Epithelial cell of proximal tubule (primary cell): ENCODE measurements at places on chromosomes 11 and 22. TPM values are rescaled to one million over a fixed set of nuclear protein-coding genes. Genes with fewer than 3 reads are reported as not detected.

GRCh38 chr11:28284196-28284595 is 176.0 kb downstream of the METTL15 start:
- no peak for DNase-seq

DNA sequence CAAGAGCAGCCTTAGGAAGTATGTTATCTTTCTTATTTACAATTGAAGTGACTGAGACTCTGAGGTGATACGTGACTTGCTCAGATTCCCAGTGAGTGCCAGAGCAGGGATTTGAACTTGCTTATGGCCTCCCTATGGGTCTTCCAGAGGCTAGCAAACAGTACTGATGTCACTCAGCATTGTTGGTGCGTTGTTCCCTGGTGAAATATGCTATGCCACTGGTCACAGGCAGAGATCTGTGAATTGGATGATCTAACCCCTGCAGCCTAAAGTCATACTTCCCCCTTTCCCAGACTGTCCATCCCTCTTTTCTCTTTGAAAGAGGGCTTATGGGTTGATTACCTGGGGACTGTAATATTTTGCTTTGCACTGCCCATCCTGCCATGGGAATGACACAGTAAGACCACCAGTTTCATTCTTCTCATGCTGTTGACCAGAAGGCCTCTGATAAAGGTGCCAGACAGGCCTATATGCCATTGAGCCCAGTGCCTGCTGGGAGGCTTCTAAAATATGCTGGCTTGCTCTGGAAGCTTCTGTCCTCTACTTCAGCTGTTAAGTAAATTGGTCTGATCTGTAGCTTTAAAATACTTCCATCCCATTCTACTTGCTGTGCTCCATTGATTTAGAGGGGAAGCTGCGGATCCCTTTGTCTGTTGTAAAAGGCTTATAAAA is 152.2 kb upstream of the E2F8 start:
- no peak for DNase-seq

SHANK2 gene
- 9.5 and 10.9 TPM in 2 replicates for total RNA-seq

- no peak for DNase-seq
Observed at GRCh38 chr11:78902771-78903507, 328.3 kb upstream of the NARS2 start.

DNA sequence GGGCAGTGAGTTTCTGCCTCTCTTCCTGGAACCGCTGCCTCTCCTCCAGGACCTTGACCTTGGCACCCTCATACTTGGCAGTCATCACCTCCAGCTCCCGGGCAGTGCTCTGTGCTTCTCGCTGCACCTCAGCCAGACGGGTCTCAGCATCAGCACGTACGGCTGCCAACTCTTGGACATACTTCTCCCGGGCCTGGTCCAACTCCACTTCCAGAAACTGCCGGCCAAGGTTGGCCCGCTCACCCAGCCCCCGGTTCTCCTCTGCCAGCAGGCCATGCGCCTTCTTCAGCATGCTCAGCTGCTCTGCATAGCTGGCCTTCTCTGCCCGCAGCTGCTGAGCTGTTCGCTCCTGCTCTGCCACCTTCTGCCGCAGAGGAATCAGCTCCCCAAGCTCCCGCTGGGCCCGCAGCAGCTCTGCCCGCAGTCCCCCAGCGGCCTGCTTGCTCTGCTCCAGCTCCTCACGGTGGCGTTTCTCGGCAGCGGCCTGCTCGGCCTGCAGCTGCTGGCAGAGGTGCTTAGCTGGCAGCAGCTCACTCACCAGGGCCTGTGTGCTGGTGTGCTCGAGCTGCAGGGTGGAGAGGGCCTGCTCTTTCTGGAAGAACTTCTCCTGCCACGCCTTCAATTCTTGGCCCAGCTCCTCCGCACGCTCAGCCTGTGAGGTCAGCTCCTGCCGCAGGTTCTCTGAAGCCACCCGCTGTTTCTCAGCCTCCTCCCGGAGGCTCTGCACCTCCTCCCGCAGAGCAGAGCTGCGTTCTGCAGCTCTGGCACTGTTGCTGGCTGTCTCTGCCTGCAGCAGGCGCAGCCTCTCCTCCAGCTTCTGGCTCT is 14.4 kb downstream of the IL18BP start:
- DNase-seq: no peak

MYEOV gene
- 8.6 and 14.9 TPM in 2 replicates for total RNA-seq

SSTR3 gene
- total RNA-seq: not detected in 2 replicates

NCF4 gene
- total RNA-seq: not detected in 2 replicates

GRCh38 chr22:37126383-37126782 is 16.9 kb upstream of the TMPRSS6 start:
- no peak for DNase-seq

OR2AT4 gene
- total RNA-seq: not detected in 2 replicates

DNA sequence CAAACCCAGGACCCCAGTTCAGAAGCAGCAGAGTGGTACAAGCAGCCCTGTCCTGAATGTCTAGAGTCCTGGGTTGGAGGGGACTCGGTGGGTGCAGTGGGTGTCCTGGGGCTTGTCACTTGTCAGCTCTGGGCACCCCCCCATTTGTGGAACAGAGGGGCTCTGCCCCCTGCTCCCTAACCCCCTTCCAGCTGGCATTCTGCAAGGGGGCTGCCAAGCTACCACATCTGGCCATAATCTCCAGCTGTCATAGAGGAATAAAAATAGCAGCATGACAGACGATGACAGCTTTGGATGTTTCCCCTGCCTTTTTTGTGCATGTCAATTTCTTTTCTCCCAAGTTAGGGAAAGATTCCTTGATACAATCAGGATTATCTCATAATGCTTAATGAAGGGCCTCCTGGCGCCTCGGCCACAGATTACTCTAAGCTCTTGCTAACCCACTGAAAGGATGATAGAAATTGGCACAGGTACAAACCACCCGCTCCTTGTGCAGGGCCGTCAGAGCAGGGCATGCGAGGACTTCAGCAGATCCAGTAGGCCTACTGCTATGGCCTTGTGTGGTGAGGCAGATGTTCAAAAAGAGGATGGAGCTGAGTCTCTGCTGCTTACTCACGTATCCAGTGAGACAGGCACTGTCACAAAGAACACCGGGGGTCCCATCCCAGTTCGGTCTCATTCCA is 83.0 kb downstream of the ISX start:
- DNase-seq: no peak

CFAP300 gene
- total RNA-seq: 0.72 and 10.0 TPM in 2 replicates

- no peak for DNase-seq
Observed at GRCh38 chr11:75199412-75199955, 41.1 kb upstream of the TPBGL start.

SLC39A13 gene
- 64.5 and 73.5 TPM in 2 replicates for total RNA-seq

DNA sequence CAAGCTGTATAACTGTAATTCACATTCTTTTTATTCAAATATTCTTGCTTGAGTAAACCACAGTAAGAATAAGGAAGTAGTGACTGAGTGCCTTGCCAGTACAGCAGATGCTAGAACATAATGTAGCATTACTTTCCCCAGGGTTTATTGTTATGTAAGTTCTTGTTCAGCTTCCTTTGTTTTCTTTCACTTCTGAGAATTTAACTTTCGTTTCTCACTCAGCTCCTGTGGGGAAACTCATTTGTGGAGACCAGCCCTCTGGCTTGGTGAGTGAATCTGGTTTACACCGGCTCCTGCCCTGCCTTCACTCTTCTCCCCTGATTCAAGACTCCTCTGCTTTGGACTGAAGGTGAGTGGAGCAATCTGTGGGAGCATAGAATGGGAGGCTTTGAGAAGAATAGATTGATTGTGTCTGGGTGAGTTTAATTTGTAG is at the start of gene TRIM22:
Gene TRIM22, plus strand, starts transcription at position 240 of the 433 bp plus-strand sequence. CDS start 6,443 bp downstream, outside the sequence.
- peak; percentile 56 for DNase-seq

ADM gene
- total RNA-seq: 41.2 and 74.2 TPM in 2 replicates

DNA sequence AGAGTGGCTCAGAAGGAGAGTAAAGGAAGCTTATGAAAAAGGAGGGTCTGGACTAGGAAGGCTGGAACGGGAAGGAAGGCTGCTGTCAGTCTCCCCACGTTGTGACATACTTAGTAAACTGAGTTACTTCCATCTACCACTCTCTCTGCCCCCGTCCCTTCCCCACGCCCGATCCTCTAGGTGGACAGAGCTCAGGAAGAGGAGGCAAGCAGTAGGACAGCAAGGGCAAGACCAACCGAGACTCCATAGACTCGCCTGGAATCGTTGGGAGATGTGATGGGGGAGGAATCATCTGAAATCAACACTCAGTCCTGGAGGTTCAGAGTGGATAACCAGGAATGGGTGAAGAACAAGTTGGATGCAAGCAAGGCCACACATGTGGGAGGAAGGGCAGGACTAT is 240.7 kb downstream of the BUD13 start:
- DNase-seq: no peak

DNA sequence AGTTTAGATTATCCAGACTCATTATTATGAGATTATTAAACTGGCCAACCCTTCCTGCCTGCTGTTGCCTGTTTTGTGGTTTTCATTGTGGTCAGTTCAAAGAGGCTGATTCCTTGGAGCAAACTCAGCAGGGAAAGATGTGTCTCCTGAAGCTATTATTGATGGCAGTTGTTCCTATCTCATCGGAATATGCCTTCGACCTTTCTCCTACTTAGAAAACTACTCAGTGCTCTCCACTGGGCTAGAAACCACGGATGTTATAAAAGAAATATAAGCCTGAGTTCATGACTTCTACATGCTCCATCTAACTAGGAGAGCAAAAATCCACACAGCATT is 80.2 kb upstream of the NAV2 start:
- DNase-seq: no peak

OR8G1 gene
- not detected in 2 replicates for total RNA-seq

IGSF22 gene
- 0.06 and 0.14 TPM in 2 replicates for total RNA-seq

KIAA1671 gene
- total RNA-seq: 9.0 and 14.1 TPM in 2 replicates

GRCh38 chr22:49019737-49020713 is 807.6 kb downstream of the BRD1 start:
- no peak for DNase-seq

DNA sequence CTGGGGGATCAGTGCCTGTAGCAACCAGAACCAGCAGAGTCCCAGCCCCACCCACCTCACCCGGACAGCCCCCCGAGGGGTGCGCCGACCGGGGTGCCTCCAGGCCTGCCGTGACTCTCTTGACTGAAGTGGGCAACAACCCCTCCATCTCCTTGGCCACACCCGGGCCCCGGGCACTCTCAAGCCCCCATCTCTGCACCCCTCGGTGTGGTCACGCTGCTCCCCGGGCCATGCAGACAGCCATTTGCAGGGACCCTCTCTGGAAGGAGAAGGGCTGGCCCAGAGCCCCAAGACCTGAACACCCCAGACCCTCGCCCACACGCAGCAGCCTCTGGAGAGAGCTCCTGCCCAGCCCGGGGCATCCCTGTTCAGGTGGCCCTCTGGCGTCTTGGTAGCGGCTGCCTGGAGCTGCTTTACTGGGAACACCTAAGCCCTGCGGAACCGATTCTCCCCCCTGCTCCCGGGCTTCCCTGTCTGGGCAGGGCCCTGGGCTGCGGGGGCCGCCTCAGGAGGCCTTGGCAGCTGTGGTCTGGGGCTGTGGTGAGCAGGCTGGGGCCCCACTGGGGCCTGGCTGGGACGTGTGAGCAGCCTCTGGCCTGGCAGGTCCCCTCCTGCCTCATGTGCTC is 84.9 kb downstream of the WNT7B start:
- DNase-seq: no peak

GRCh38 chr22:37419370-37419968 is 7.8 kb downstream of the ELFN2 start:
- no peak for DNase-seq

TPBGL gene
- total RNA-seq: not detected in 2 replicates

DNA sequence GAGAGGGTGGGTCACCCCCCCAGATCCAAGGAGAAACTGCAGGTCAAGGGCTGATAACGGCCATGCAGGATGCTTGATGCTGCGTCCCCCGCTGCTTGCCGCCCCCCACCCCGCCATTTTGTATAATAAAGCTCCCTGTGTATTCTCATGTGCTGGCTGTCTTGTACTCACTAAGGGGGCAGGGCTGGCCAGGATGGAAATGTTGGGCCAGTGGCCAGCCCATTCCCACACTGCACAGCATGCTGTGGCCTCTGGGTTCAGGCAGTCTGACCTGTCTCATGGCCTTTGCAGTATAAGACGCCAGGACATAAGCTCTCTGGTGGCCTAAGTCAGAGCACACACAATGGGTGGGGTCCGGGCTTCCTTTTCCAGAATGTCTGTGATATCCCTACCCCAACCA is 421 bp upstream of the PRR33 start:
- DNase-seq: no peak

DNA sequence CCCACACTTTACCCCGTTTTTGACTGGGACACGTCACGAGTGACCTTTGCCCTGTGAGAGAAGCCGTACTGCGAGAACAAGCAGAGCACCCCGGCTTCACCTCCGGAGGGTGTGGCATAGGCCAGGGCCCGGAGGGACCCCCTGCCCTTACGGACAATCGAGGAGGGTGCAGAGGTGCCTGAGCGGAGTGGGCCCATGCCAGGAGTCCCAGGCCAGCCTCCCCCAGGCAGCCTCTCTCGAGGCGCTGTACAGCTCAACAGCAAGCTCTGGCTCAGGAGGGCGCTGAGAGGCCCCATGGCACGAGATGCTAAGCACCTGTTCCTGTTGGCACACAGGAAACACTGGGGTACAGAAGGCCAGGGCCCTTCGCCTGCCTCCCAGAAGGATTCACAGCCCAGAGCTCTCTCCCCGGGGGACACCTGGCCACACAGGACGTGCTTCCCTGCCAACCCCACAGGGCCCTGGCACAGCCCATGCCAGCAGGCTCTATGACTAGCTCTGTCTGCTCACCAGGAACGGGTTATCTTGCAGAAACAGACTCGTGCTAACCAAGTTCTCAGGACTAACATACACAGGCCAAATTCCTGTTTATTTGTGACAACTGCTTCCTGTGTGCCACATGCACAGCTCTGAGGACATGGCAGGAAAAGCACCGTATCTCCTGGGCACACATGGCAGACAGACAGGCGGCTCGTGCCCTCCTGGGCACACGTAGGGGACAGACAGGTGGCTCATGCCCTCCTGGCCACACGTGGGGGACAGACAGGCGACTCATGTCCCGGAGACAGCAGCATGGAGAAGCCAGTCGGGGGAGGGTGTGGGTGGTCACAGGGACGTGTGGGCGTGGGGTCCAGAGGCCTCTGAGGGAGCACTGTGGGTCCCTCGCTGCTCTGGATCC is 11.6 kb downstream of the TOLLIP start:
- no peak for DNase-seq

ANGPTL5 gene
- not detected in 2 replicates for total RNA-seq

SCGB1C1 gene
- total RNA-seq: not detected in 2 replicates

- DNase-seq: no peak
Observed at GRCh38 chr11:8075119-8075726, 5.8 kb upstream of the TUB start.

GRCh38 chr22:43387815-43388214 is 24.0 kb upstream of the MPPED1 start:
- no peak for DNase-seq

DNA sequence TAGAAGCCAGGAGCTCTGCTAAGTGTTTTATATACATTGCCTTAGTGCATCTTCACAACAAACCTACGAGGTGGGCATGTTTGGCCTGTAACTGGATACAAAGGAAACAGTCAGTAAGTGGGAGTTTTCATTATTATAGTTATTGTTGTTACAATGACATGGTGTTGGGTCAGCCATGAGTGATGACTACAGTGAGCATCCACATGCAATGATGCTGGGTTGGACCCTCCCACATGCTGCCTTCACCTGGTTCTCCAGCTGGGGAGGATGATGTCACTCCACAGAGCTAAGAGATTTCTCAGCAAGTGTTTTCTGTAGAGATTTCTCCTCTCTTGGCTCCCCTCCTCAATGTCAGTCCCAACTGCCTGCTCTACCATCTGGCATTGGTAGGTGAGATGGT is 59.3 kb downstream of the EHF start:
- no peak for DNase-seq

GRCh38 chr11:130726234-130727037 is 189.8 kb downstream of the SNX19 start:
- DNase-seq: no peak

P2RY2 gene
- 1.1 and 5.4 TPM in 2 replicates for total RNA-seq

- DNase-seq: no peak
Observed at GRCh38 chr11:72243173-72244059, 560 bp downstream of the PHOX2A start.
